ENCODE measurements at places on chromosomes 5 and 9.
A peak's percentile ranks its signal among the peaks of the same experiment; 100 is the strongest.

DNA sequence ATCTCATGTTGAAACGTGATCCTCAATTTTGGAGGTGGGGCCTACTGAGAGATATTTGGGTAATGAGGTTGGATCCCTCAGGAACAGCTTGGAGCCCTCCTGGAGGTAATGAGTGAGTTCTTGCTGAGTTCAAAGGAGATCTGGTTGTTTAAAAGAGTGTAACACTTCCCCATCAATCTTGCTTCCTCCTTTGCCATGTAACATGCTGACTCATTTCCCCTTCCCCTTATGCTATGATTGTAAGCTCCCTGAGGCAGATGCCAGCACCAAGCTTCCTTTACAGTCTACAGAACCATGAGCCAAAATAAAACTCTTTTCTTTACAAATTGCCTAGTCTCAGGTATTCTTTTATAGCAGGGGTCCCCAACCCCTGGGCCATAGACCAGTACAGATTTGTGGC lies 352.3 kb downstream of the SLCO4C1 start:
- no peak for DNase-seq

GRCh38 chr5:137858223-137858916 lies 9.3 kb upstream of the MYOT start:
- DNase-seq: no peak

DNA sequence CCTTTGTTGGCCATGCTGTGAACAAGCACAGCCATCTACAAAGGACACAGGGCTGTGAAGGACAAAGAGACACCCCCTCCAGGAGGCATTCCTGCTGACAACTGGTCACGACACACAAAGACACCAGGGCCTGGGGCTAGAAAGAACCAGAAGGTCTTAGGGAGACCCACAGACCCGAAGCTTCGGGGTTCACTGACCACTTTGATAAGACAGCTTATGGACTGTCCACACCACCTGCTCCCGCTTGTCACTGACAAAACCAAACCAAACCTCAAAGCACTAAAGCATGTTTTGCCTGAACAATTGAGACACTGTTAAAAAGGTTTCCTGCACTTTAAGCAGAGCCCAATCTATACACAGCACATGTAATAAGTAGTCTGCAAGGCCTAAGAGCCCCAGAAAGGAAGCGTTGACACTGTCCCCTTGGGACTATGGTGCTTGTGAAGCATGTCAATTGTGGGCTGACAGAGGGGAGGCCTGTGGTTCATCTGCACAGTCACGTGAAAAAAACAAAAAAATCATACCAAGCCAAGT lies 185.0 kb downstream of the GAPVD1 start:
- no peak for DNase-seq

DNA sequence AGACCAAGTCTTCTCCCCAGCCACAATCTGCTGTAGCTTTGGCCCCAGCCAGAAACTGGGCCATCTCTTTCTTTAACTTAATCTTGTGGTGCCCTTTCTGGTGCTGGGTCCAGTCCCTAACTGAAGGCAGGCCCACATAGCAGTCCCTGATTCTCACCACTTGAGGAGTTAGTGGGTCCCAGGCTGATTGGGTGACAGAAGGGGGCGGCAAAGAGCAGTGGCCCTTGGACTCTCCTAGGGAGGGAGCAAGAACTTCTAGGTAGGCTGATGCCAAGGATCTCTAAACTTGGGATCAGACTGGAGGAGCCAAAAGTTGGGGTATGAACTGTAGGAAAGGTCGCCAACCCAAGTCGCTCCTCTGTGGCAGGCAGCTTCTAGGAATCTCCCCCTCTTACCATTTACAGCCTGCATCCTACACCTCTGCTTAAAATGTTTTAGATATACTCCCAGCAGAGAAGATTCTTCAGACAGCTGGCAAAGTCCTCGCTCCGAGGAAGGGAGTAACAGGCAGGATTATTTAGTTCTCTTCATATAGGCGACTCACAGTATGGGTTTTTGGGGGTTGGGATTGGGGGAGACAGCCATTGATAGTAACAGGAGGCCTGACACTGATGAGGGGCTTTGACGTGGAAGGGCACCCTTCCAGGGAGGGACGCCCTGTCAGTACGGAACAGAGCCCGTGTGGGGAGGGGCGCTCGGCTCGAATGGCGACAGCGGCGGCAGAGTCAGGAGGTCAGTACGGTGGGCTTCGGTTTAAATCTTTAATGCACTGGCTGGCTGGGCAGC lies 2.0 kb upstream of the CCL27 start:
- DNase-seq: peak; percentile 71

DNA sequence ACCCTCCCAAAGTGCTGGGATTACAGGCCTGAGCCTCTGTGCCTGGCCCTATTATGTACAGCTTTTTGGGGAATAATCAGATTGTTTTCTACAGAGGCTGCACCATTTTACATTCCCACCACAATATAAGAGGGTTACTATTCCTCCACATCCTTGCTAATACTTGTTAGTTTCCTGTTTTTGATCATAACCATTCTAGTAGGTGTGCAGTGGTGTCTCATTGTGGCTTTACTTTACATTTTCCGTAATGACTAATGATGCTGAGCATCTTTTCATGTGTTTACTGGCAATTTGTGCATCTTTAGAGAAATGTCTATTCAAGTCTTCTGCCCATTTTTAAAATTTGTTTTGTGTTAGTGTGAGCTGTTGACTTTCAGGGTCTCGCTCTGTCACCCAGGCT lies 18.3 kb downstream of the PTPN3 start:
- DNase-seq: no peak

DNA sequence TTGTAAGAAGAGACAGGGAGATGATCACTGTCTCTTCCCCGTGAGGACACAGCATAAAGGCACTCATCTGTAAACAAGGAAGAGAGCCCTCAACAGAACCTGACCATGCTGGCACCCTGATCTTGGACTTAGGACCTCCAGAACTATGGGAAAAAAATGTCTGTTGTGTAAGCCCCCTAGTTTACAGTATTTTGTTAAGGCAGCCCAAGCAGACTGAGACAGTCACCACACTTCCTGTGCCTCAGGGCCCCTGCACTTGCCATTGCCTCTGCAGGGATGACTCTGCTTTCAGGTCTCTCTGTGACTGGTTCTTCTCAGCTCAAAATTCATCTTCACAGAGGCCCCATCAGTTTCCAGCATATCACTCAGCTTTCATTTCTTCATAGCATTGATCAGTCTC lies 372.1 kb downstream of the TLE1 start:
- no peak for DNase-seq
